HFFc6 (cell line): ENCODE measurements at places on chromosomes 1 and 21. TPM values are rescaled to one million over a fixed set of nuclear protein-coding genes. Genes with fewer than 3 reads are reported as not detected.

DNA sequence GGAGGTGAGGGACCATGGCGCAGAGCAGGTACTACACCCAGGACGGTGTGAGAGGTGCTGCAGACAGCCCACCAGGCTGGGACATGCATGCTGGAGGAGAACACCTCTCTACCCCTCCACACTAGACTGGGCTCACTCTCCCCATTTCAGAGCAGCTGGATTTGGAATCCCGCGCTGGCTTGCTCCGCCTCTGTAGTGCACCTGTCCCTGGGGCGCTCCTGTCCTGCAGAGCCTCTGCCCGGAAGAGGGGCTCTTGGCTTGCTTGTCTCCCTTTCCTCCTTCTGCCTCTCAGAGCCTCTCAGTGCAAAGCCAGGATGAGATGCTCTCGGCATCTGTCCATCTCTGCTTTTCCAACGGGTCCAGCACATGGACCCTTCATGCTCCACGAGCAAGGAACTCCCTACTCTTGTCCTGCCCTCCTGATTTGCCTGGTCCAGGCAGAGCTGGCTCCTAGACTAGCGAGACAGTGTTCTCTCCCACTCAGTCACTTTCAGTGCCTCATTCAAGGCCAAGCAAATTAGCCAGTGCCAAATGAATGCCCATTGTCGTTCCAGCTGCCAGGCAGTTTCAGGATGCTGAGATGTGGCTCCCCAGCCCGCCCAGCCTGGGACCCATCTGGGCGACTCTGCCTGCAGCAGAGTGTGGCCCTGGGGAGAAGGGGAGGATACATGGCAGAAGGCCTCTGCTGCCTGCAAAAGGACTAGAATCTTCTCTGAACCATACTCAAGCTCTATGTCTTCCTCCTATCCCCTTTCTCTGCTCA is 33.7 kb downstream of the CDCA8 start:
- no peak for DNase-seq

GRCh38 chr1:172442843-172443565 is 865 bp downstream of the PIGC start:
- DNase-seq: no peak

DNA sequence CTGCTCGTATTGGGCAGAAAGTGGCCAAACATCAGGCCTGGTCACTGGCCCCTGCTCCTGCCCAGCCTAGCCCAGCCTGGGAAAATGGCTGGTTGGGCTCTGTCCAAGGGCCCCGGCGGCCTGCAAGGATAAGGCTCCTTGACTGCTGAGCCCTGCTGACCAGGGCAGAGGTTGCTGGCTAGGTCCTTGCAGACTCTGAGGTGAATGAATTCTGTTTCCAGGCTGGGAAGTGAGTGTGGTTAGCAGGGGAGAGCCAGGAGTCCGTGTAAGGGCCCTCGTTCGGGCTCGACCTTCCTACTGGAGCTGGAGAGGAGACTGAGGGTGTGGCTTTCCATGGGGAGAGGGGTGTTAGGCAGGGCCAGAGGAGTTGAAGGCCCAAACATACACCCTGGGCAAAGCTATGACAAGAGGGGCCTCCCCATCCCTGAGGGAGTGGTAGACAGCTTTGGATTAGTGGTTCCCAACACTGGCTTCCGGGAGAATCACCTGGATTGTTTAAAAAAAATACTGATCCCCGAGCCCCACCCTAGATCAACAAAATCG is 20.6 kb downstream of the CSF1 start:
- peak; percentile 77 for DNase-seq

DNAJC6 gene
- 15.5 and 15.7 TPM in 2 replicates for total RNA-seq

AIM2 gene
- not detected in 3 replicates for total RNA-seq

DNA sequence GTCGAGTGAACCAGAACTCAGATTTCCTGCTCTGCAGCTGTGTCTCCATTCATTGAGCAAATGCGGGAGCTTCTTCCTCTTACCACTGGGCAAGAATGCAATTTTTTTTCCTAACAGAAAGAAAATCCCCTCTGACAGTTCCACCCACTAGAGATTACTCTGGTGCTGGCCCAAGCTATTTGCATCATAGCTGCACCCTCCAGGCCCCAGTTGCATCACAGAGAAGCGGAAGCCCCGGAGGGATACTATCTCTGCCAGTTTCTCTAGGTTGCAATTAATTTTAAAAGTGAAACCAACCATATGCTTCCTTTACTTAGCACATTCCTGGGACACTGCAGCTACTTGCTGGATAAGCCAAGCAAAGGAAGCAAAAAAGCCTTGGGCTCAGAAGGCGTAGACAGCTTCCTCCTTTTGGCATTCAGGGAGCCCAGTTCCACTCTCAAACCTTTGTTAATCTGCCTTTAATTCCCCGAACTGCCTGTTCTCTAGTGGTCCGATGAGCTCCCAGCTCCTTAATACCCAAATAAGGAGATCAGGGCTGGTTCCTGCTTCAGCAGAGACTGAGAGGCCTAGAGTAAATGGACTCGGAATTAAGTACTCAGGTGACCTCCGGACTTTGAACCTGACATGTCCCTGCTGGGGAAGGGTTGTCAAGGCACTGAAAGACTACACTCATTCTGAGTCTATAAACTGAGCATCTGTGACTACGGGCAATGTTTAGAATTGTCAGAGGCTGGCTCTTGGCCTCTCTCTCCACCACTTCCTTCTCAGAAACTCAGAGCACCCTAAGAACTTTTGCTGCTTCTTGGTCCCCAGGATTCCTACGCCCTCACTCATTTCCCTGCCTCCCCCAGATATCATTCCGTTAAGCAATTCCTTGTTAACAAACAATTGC is 72.5 kb upstream of the TNFSF18 start:
- DNase-seq: peak; percentile 93

GRCh38 chr1:230047114-230047865 is 19.7 kb upstream of the GALNT2 start:
- DNase-seq: no peak

- no peak for DNase-seq
These were observed 62.5 kb downstream of the POFUT2 start for GRCh38 chr21:45225041-45225740.
